ENCODE measurements at places on chromosomes 5 and 9.

DNA sequence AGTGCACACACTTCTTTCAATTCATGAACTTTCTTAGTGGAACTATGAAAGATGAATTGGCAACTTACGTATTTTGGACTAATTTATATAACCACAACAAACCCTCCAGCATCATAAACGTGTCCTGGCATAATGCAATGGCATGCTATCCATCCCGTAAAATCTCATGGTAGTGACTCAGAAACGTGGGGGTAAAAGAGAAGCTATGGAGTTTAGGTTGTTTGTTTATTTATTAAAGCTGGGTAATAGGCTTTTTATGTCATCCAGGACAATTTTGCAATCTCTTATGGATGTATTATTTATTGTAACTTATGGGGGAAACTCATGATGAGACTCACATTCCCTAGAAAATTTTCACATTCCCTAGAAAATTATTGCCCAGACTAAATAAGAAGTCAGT lies 106.3 kb downstream of the GDA start:
- DNase-seq, result no peak

- DNase-seq, result no peak
These were observed 177.3 kb upstream of the ACTBL2 start for GRCh38 chr5:57659886-57660285.

GRCh38 chr5:74673011-74673790 lies 11.8 kb upstream of the HEXB start:
- no peak for DNase-seq

- no peak for DNase-seq
These were observed 47.1 kb upstream of the AKNA start for GRCh38 chr9:114434878-114435311.

- DNase-seq, result no peak
These were observed 14.9 kb downstream of the MEGF10 start for GRCh38 chr5:127305493-127305892.

DNA sequence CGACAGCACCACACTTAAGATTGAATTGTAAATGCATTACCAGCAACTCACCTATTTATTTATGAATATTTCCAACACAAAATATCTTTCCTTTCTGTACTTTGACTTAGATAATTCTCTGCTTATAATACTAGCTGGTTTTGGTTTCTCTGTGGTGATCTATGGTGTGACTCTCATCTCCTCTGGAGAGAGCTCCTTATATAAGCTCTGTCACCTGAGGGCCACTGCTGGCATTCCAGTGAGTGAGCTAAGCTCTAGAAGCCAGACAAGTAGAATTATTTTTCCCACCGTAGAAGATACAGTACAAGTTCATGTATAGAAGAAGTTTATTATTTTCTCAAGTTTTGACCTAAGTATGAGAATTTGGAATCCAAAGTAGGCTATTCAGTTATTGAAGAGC lies 111.5 kb downstream of the CDC42SE2 start:
- DNase-seq, result no peak

GRCh38 chr9:129263836-129264235 lies 85.8 kb upstream of the IER5L start:
- no peak for DNase-seq

DNA sequence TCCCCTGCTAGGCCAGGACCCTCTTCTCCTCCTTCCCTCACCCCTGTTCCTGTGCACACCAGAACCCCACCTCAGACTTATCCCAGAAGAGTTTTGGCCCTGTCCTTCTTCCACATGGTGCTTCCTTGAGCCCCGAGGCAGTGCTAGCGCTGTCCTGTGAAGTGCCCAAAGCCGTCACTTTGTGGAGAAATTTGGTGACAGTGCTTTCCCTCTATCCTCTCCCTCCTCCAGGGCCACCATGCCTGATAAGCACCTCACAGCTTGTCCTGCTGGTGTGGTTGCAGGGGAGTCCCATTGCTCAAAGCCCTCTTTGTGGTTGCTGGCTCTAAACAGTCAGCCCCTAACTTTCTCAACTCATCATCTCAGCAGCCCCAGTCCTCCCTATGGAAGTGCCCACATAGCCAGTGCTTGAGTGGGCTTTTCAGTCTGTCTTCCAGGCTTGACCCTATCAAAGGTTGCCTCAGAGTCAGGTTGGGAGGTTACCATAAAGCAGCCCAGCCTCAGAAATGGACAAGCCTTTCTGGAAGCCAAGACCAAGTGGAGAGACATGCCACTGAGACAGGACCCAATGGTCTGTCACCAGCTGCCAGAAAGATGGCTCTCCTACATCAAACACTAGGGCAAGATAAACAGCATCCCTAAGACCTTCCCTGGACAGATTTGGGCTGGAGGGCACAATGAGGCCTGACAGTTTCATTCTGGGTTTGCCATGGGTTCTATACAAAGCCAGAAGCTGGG lies 18.0 kb downstream of the IGIP start:
- no peak for DNase-seq
